ENCODE measurements at places on chromosomes 12 and 14.

- DNase-seq: no peak
Measured at GRCh38 chr14:21042918-21043317, 756 bp downstream of the RNASE7 start.

- DNase-seq: no peak
Measured at GRCh38 chr14:23381871-23382270, 5.0 kb downstream of the CMTM5 start.

DNA sequence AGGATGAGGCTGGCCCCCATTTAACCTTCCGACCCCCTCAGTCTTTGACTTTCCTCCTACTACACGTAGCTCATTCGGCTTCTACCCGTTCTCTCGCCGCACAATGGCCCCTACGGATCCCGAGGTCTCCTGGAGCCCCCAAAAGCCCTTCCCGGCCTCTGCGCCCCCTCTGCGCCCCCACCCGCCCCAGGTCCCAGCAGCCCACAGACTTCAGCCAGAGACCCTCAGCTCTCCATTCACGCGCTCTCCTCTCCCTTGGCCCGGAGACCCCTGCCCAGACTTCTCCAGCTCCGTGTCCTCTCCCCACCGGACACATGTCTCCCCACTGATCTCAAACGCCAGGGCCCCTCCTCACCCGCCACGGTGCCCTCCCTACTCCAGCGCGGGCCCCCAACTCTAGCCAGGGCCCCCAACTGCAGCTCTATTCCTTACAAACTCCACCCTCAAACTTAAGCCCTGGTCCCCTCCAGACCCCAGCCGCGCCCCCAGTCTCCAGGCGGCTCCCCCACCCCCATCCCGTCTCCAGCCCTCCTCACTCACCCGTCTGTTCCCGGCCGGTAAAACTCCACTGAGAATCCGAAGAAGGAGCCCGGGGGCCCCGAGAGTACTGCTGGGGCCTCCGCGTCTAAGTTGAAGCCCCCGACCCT lies 502 bp downstream of the ITGA5 start:
- no peak for DNase-seq

DNA sequence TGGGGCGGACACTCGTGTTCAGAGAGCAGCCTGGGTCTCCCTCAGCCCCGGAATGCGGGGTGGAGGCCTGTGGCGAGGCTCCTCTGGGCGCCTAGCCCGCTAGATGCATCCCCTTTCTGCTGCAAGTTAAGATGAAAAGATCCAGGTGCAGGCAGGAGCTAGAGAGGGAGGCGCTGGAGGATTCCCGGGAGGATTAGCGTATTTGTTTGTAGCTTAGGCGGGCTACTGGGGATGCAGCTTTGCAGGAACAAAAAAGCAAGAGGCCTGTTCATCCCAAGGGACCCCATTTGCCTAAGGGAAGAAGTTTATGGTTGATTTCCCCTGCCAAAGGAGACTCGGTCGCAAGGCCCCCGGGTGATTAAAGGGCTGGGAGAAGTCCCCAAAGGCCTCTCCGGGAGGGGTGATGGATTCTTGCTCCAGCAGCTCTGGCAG lies 824 bp downstream of the CCDC177 start:
- no peak for DNase-seq

GRCh38 chr12:91307957-91308670 lies 125.5 kb upstream of the DCN start:
- DNase-seq: no peak

DNA sequence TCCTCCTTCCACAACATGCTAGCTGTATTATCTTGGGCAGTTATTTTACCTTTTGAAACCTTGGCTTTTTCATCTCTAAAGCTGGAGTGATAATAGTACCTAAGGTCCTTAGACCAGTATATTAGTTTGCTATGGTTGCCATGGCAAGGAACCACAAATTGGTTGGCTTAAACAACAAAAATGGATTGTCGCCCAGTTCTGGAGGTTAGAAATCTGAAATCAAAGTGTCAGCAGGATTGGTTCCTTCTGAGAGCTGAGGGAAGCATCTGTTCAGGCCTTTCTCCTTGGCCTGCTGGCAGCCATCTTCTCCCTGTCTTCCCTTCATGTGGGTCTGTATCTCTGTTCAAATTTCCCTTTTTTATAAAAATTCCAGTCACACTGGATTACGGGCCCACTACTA lies 55.5 kb upstream of the SLC35F4 start:
- DNase-seq: no peak
